Vagina (tissue), 2 donors: ENCODE measurements at places on chromosomes 6 and 20. TPM values are rescaled to one million over a fixed set of nuclear protein-coding genes. Genes with fewer than 3 reads are reported as not detected.

DNA sequence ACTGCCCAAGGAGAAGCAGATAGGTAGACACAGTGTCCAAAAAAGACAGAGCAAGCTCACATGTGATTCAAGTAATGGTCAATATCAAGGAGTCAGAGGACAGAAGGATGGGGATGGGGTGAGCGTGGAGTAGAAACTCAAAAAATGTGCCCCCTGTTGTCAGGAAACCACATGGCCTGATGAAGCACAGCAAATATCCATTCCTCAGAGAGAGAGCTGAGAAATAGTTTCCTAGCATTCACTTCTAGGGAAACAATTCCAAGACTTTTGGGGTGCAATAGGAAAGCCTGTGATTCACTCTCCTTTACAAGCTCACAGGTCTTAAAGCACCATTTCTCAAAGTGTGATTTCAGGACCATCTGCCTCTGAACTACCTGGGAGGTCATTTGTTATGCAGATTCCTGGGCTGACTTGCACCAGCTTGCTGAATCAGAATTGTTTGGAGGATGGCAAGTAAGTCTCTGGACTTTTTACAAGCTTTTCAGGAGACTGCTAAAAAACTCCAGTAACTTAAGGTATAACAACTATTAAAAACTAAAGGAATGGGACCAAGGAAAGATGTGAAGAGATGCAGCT, 432.8 kb downstream of the HDGFL1 start:
- H3K4me3 ChIP-seq: no peak overlapping the region
- DNase-seq: no peak
- H3K27ac ChIP-seq: no peak overlapping the region
- H3K36me3 ChIP-seq: no peaks in the 10 kb centered on the region

DNA sequence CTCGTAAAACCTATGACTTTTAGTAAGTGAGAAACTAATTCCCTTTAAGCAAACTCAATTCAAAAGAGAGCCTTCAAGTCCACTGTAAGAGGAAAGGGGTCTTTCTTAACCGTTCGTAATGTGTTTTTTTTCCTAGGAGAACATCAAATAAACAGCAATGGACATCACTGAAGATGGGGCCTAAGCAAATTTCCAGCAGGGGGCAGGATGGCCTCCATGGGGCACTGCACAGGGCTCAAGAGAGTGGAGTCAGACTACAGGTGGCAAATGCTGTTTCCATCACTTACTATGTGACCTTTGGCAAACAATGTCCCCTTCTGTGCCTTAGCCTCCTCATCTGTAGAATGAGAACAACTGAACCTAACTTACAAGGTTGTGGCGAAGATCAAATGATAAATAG, 88.7 kb downstream of the ARHGAP18 start:
- H3K36me3 ChIP-seq: no peaks in the 10 kb centered on the region
- no peak overlapping the region for H3K4me3 ChIP-seq
- no peaks in the 10 kb centered on the region for H3K27me3 ChIP-seq
- no peak overlapping the region for H3K27ac ChIP-seq
- H3K4me1 ChIP-seq: no peaks in the 10 kb centered on the region
- no peak for DNase-seq

- DNase-seq: no peak
- no peak overlapping the region for H3K27ac ChIP-seq
- H3K4me3 ChIP-seq: no peak overlapping the region
Measured at GRCh38 chr6:116019428-116019827, 41.3 kb downstream of the FRK start.

C6orf15 gene
- total RNA-seq: not detected
